ENCODE measurements at places on chromosomes 1 and 21.

DNA sequence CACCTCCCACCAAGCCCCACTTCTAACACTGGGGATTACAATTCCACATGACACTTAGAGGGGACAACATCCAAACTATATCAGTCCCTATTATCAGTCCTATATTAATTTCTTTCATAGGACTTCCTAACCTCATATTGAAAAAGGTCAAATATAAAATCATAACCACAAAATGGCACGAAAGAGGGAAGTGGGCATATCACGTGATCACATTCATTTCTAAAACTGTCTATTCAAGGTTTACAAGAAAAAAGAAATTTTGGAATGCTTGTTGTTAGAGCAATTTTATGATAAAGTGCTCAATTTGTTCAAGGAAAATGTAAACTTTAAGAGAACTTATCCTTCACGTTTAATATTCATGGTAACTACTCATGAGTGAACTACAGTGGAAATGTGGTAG lies 13.2 kb upstream of the CDC7 start:
- no peak for DNase-seq

- DNase-seq = no peak
Observed at GRCh38 chr1:27649306-27649635, 14.3 kb upstream of the FGR start.

DNA sequence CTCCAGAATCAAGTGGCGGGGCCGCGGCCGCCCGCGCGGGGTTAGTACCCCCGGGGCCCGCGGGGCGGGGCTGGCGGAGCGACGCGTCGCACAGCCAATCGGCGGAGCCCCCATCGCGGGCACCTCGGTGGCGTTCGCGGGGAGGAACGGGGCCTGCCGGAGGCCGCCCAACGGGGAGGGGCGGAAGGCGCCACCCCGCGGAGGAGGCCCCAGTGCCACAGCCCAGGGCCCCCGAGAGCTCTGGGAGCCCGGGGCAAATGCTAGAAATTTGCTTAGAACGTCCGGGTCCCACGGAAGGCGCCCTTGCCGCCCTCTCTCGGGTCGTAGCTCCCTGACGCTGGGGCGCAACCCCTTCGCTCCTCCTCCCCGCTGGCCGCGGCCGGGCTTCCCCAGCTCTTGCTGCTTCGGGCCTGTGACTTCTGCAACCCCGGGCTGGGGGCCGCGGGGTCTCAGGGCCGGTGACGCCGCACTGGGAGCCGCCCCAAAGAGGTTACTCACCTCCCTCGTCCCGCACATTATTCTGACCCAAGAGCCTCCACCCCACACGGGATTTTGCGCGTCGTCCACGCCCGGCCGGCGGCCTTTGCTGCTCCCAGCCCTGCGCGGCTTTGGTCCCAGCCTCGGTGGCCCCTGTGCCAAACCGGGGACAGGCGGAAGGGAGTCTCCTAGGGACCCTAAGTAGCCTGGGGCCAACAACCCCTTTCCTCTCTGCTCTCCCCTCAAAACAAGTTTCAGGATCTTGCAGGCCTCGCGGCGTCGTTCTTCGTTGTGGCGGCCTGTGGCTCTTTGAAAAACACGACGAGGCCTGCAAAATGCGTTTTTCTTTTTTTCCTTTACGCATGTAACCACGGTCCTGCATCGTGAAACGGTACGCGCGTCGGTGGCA lies at the start of gene RUNX3:
RUNX3 (minus strand) TSS at position 17 of the 886 bp plus-strand sequence. CDS start 408 bp downstream, outside the sequence.
- DNase-seq = peak; percentile 94

DNA sequence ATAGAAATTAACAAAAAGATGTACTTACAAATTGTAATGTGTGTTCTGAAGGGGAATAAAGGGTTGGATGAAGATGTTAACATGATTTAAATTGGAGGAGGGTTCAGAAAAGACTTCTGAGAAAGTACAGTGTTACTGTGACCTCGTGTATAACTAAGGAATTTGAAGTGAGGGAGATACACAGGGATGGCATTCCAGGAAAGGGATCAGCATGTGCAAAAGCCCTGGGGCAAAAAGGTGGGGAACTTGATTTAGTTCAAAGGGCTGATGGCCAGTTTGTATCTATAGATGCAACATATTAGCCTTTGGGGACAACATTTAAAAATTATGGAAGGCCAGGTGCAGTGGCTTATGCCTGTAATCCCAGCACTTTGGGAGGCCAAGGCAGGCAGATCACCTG lies 33.3 kb upstream of the DEGS1 start:
- DNase-seq = no peak

DNA sequence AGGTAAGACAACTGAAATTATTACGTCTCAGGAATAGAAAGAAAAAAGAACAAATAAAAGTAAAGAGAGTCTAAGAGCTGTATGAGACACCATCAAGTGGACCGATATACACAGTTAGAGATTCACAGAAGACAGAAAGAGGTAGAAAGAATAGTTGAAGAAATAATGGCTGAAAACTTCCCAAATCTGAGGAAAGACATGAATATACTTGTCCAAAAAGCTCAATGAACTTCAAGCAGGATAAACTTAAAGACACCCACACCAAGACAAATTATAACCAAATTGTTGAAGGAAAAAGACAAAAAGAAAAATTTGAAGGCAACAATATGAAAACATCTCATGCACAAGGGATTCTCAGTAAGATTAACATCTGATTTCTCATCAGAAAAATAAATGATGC lies 19.6 kb upstream of the WNT3A start:
- no peak for DNase-seq

GRCh38 chr1:158999316-159000069 lies 10.2 kb upstream of the IFI16 start:
- DNase-seq = no peak

DNA sequence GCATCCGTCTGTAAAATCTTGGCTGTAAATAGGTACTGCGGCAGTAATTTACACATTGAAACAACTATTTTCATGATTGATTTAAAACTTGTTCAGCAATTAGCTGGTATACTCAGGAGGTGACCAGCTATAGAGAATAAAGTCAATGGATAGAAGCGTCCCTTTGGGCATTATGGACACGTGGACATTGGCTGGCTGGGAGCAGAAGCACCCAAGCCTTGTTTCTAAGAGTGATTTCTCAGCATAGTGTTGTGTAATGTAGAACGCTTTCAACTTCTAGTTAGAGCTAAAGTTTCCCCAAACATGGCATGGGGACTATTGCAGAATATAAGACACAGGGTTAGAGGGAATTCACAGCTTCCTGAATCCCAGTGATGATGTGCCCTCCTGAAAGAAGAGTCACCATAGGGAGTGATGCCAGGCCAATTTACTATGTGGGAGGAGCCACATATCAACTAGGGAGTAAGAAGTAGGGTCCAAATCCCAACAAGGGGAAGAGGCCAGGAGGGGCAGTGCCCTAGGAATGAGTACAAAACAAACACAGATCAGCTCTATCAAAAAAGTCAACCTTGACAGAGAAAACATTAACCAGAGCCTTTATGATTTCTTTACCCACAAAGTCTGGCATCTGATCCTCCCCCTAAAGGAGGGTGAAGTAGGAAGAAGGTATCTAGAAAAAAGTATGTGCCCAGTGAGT lies 92.7 kb downstream of the SUSD4 start:
- DNase-seq = no peak

DNA sequence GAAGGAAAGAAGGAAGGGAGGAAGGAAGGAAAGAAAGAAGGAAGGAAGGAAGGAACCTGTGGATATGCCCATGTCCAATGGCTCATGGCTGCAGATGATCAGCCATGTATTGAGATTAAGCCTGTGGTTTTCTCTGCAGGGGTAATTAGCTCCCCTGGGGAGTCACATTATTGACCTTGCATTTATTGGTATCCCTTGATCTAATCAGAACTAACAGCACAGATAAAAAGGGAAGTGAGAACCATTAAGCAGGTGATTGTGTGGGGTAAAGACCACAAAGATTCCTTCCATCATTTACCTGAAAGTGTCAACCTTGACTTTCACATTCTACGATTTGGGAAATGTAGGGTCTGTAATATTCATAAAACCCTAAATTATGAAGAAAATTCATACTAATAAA lies 390.7 kb downstream of the BRINP2 start:
- DNase-seq = no peak

All from activated naive CD4-positive, alpha-beta T cell treated with anti-CD3 and anti-CD28 coated beads, Interleukin-2, amount 50 U/mL, for 72 hours (primary cell).